ENCODE measurements at places on chromosomes 5 and 9.

DNA sequence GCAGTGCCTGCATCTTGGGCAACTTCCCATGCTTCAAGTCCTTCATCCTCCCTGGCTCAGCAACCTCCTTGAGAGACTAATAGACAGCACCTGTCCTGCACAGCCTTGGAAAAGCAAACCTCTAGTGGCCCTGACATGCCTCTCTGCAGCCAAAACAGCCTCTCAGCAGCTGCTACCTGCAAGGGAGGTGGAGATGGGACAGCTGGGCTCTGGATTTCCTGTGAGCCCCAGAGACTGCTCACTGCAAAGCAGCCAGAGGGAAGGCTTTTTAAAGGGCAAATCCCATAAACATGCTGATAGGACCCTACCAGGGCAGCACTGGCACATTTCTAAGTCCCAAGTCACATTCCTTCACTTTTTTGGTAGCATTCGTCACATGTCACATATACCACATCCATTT is 31.5 kb upstream of the MYORG start:
- DNase-seq = no peak

- DNase-seq = no peak
Observed at GRCh38 chr9:129458663-129459546, 162.0 kb downstream of the C9orf50 start.

DNA sequence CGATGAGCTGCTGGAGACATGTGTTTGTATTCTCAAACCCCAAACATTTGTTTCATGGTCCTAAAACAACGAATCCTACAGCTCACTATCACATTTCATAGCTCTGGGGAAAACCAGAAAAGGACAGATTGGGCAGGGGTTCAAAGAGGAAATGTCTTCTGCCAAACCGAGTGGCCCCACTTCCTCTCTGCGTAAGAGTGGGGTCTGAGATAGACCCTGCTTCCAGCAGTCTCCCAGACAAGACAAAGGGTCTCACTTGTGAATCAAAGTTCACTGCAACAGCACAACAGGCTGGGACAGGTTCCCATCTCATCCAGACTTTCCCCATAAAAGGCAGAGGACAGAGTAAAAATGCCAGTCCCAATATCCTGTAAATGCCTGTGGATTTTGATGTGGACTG is 276.2 kb upstream of the SLC24A2 start:
- DNase-seq = no peak

DNA sequence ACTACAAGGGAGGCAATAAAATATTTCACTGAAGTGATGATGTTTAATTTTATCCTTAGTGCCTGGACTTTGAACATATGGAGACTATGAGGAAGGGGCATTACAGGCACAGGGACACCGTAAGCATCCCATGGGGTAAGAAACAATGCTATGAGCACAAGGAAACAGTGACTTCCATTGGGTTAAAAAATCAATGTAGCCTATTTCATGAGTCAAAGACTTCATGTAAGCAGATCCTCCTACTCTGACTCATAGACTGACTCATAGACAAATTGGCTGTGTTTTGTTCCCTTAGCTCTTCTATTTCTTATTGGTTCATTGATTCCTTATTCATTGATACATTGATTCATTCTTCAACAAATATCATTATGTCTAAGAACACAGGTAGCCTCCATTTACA is 351.0 kb downstream of the PRELID2 start:
- no peak for DNase-seq

DNA sequence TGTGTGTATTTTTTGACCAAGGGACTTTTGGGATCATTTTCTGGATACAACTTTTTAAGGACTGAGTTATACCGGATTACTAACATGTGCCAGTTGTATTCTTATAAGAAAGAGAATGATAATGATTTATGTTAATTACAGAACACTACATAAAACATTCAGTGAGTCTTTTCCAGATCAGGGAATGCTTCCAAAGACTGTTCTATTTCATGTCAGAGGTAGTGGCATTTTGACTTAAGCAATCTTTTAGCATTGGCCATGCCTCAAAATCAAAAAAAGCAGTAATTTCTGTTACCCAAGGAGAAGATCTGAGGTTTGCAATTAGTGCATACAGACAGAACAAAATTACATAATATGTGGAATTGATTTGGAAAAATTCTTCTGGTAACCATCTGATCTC is 413.0 kb upstream of the CDH9 start:
- no peak for DNase-seq

- DNase-seq = no peak
Observed at GRCh38 chr9:38277601-38278200, 114.8 kb upstream of the ALDH1B1 start.

DNA sequence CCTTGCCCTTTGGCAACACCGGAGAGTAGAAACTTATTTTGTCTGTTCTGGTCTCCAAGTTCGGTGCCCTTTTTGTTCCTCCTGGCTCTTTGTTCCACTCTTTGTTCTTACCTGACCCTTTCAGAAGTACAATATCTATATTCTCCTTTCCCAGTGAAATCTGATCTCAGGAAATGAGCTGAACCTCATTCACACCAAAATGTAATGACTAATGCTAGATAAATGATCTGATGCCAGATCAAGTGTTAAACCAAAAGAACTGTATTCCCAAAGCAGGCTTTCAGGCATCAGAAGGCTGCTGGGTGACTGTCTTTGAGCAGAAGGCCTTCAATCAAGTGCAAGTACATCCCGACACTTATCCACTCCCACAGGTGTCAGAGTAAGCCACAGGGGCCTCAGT is 156.4 kb downstream of the SPOCK1 start:
- DNase-seq = no peak

GRCh38 chr9:4207123-4207875 is 92.6 kb downstream of the GLIS3 start:
- DNase-seq = no peak

DNA sequence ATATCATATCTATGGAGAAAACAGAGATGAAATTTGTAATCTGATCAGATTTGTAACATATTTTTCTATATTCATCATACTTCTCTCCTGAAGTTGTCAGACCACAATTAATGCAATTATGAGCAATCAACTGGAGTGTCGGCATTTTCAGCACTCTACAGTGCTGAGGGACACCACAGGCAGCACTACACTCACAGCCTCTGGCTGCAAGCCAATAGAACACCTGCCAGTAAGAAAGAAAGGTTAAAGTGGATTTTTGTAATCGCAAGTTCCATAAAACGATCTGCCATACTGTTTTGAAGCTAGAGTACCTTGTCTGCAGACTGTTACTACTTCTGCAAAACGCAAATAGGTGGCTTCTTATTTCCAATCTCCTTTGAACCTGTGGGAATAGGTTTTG is 147.6 kb downstream of the ADAMTS6 start:
- DNase-seq = no peak

DNA sequence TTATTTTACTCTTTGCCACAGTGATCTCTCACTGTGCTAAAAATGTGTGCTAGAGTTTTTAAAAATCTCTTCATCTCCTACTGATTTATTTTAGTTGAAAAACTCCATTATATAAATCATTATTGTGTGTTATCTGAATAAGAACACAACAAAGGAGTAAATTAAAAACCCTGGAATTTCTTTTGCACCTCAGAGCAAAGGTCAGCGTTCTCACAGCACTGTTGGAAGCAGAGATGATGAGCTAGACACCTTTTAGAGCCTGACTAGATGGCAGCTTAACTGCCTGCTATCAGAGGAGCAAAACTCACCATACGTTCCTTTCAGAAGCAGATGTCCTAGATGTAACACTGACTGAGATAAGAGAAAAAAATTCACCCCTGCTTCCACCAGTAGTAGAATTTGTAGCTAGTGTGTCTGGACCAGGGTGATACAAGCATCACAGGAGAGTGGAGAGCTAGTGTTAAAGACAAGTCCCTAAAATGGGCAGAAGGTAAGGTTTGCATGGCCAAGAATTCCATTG is 147.1 kb downstream of the ENTREP1 start:
- no peak for DNase-seq

DNA sequence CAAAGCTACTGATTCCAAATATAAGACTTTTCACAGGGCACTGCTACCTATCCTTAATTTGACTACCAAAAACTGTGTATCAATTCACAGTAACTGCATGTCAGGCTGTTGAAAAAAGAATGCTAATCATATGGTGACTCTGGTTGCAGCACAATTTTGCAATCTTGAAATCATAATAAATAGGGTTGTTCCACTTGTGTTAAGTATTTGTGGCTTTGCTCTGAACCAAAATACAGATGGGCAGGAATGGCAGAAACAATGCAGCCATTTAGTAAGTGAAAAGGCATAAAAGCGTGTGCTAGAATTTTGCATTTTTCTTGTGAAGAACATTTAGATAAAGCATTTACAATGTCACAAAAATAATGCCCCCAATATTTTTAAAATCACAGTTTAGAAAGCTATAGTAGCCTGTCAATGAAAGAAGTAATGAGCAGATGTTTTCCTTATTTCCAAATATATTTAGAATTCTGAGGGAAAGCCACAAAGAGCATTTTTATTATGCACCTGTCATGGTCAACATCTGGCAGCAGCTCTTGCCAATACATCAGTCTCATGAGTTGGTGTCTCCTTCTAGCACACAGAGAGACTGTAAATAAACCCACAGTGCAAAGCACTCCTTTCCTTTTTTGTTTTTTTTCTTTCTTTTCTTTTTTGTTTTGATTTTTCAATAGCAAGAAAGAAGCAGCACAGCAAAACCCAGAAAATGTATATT is 54.8 kb upstream of the PAM start:
- no peak for DNase-seq

DNA sequence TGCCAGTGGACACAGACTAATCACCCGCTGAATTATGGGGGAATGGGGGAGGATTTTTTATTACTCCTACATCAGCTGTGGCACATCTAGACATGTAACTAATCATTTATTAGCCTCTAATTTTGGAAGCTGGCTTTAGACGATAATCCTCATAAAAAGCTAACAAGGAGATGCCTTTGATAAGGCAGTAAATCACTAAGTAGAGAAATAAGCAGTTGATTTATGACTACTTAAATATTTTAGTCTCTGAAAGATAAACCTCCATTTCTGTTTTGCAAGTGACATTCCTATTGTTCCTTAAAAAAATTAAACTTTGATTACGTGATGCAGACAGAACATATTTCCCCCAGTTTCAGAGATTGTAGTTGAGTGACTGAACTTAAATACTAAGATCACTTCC is 206.4 kb upstream of the CDKN2B start:
- DNase-seq = no peak

DNA sequence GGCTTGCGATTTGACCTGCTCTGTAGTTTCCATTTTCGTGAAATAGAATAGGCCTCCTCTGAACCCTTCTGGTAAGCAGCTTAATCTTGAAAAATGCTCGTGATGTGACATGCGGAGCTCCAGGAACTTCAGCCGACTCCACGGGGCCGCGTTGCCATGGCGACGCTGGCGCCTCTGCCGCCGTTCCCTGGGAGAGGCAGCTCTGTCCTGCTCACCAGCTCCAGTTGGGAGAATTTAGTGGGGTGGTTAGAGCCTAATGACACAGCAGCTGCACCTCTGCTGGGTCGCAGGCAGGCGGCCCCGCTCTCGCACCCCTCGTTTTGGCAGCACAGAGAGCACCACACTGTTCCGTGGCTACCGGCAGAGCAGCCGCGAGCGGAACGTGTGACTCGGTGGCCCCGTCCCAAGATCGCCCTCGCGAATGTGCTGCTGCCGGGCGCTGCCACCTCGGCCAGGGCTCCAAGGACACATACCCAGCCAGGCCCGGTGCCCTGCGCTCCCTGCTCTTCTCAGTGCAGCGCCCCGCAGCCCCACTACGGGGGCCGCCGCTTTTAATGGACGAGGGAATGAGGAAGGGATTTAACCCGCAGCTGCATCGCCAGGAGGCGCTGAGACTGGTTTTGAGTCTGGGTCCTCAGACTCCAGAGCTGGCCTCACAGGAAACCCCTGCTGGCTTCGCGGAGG is 131.2 kb upstream of the LMX1B start:
- DNase-seq = no peak

GRCh38 chr9:126428534-126429175 is 102.0 kb downstream of the MVB12B start:
- DNase-seq = no peak

- DNase-seq = no peak
Observed at GRCh38 chr5:153970496-153970895, 68.2 kb downstream of the FAM114A2 start.

- DNase-seq = no peak
Observed at GRCh38 chr5:131262953-131263541, 806 bp upstream of the CDC42SE2 start.

- DNase-seq = no peak
Observed at GRCh38 chr9:21160178-21160577, 6.3 kb downstream of the IFNA21 start.

DNA sequence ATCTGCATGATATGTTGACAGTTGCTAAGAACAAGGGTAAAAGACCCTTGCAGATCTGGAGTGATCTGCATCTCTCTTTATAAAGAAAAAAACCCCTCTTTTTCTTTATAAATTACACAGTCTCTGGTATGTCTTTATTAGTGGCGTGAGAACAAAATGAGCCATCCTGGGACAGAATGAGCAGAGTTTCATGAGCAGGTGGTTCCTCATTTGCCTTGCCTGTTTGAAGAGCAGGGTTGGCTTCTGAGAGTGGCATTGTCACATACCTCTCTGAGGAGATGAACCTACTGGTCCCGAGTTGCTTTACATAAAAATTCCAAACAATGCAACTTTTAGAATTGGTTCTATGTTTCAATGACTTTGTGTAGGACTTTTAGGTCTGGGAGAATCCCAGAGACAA is 94.3 kb downstream of the INSYN2B start:
- no peak for DNase-seq

DNA sequence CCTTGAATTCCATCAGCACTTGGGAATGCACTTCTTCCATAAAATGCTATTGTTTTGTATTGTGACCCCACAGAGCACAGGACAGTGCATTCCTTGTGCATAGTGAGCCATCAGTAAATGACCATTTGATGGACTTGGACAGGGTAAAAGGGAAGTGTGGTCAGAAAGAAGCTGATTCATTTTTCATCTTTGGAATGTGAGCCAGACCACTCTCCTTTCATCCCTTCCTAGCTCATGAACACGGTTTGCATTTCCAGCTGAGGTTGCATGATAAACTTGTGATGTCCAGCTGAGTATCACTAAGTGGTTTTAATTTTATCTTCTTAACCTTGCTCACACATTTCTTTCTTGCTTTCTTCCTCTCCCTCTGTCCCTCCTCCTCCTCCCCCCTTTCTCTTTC is 101.3 kb downstream of the NUDT12 start:
- no peak for DNase-seq

GRCh38 chr9:25678846-25679360 is 659 bp upstream of the TUSC1 start:
- DNase-seq = no peak

- no peak for DNase-seq
Observed at GRCh38 chr5:132376694-132377641, 7.5 kb downstream of the SLC22A5 start.

DNA sequence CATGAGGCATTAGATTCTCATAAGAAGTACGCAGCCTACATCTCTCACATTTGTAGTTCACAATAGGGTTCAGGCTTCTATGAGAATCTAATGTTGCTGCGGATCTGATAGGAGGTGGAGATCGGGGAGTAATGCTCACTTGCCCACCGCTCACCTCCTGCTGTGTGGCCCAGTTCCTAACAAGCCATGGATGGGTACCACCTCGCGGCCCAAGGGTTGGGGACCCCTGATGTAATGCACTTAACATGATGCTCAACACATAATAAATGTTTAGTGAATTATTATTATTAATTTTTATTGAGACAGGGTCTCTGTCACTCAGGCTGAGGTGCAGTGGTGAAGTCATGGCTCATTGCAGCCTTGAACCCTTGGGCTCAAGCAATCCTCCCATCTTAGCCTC is 104.7 kb upstream of the IL7R start:
- DNase-seq = no peak

- DNase-seq = no peak
Observed at GRCh38 chr9:80811003-80811402, 878.3 kb downstream of the TLE1 start.

GRCh38 chr5:170562166-170562874 is 58.5 kb downstream of the KCNIP1 start:
- DNase-seq = no peak

- no peak for DNase-seq
Observed at GRCh38 chr9:131910572-131910971, 169.1 kb downstream of the MED27 start.

Measured in GM19239 (cell line).